ENCODE measurements at places on chromosomes 1 and 21.

GRCh38 chr1:11847667-11848372, at the start of gene NPPA:
TSS of gene NPPA (minus strand) at chr1:11847783. CDS start at chr1:11847684, 99 bp downstream.
- no peak within 1 kb of the TSS for H3K4me3 ChIP-seq
- no peaks in the 10 kb centered on the region for H3K27me3 ChIP-seq
- H3K36me3 ChIP-seq: peaks cover 19% of the 10 kb centered on the region
- DNase-seq: no peak
- no peak within 1 kb of the TSS for H3K27ac ChIP-seq

GRCh38 chr1:205974712-205975111, 28.5 kb downstream of the RAB7B start:
- DNase-seq: no peak
- no peaks in the 10 kb centered on the region for H3K4me1 ChIP-seq
- no peak overlapping the region for H3K27ac ChIP-seq
- H3K36me3 ChIP-seq: no peaks in the 10 kb centered on the region

DNA sequence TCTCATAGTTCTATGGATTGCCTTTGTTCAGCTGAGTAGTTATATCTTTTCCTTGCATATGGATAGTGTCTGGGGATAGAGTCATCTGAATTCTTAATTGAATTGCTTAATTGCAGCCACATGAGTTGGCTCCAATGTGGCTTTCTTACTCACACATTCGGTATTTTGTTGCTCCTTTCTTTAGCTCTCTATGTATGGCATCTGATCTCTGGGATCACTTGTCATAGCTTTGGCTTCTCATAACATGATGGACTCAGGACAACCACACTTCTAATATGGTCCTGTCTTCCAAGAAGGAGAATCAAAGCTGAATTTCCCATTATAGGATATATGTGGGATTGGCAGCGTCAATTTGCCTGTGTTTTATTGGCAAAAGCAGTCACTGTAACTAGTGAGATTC, 716.2 kb downstream of the NCAM2 start:
- no peak overlapping the region for H3K27ac ChIP-seq
- H3K36me3 ChIP-seq: no peaks in the 10 kb centered on the region
- H3K4me1 ChIP-seq: no peaks in the 10 kb centered on the region
- H3K4me3 ChIP-seq: no peak overlapping the region

GRCh38 chr1:245855846-245856730, 651.0 kb downstream of the SMYD3 start:
- H3K27me3 ChIP-seq: no peaks in the 10 kb centered on the region
- H3K4me1 ChIP-seq: no peaks in the 10 kb centered on the region
- DNase-seq: no peak
- no peak overlapping the region for H3K4me3 ChIP-seq

- H3K4me1 ChIP-seq: peaks cover 36% of the 10 kb centered on the region
- H3K36me3 ChIP-seq: no peaks in the 10 kb centered on the region
- peak overlapping the region; percentile 47 for H3K4me3 ChIP-seq
- H3K27me3 ChIP-seq: no peaks in the 10 kb centered on the region
- peak overlapping the region; percentile 85 for H3K27ac ChIP-seq
Observed at GRCh38 chr1:6490181-6491080, 1.0 kb downstream of the PLEKHG5 start.

GRCh38 chr1:100611086-100611485, 73.1 kb downstream of the GPR88 start:
- no peak overlapping the region for H3K4me3 ChIP-seq
- no peak for DNase-seq
- no peaks in the 10 kb centered on the region for H3K36me3 ChIP-seq

DNA sequence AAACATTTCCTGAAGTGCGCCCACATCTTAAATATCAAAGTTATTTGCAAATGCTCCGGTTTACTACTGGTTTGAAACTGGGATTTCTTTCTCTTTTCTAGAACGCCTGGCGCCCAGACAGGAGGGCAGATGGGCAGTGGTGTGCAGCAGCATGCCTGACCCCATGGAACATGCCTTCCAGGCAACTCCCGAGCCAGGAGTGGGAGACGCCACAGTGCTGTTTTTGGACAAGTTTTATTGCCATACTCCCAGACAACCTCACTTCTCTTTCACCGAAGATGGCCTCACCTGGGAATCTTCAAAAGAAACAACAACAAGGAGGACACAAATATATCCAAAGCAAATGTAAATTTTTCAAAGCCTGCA, 21.5 kb downstream of the UBE2G2 start:
- H3K4me3 ChIP-seq: no peak overlapping the region
- no peak overlapping the region for H3K27ac ChIP-seq
- H3K4me1 ChIP-seq: no peaks in the 10 kb centered on the region
- H3K36me3 ChIP-seq: peaks cover 71% of the 10 kb centered on the region
- no peak for DNase-seq

GRCh38 chr1:54579337-54579781, 31.3 kb downstream of the ACOT11 start:
- no peaks in the 10 kb centered on the region for H3K4me1 ChIP-seq
- H3K4me3 ChIP-seq: no peak overlapping the region
- H3K27me3 ChIP-seq: no peaks in the 10 kb centered on the region
- H3K27ac ChIP-seq: no peak overlapping the region

GRCh38 chr21:28518630-28519029, 474.0 kb downstream of the LTN1 start:
- no peaks in the 10 kb centered on the region for H3K36me3 ChIP-seq
- no peak overlapping the region for H3K4me3 ChIP-seq
- no peaks in the 10 kb centered on the region for H3K27me3 ChIP-seq
- H3K4me1 ChIP-seq: no peaks in the 10 kb centered on the region
- DNase-seq: no peak

- no peak overlapping the region for H3K27ac ChIP-seq
- no peaks in the 10 kb centered on the region for H3K27me3 ChIP-seq
- no peaks in the 10 kb centered on the region for H3K4me1 ChIP-seq
- H3K36me3 ChIP-seq: no peaks in the 10 kb centered on the region
Observed at GRCh38 chr1:83547901-83548300, 451.0 kb downstream of the TTLL7 start.

GRCh38 chr1:116350097-116350645, 22.9 kb upstream of the ATP1A1 start:
- no peak overlapping the region for H3K4me3 ChIP-seq
- no peak for DNase-seq
- H3K27ac ChIP-seq: no peak overlapping the region
- no peaks in the 10 kb centered on the region for H3K4me1 ChIP-seq

DNA sequence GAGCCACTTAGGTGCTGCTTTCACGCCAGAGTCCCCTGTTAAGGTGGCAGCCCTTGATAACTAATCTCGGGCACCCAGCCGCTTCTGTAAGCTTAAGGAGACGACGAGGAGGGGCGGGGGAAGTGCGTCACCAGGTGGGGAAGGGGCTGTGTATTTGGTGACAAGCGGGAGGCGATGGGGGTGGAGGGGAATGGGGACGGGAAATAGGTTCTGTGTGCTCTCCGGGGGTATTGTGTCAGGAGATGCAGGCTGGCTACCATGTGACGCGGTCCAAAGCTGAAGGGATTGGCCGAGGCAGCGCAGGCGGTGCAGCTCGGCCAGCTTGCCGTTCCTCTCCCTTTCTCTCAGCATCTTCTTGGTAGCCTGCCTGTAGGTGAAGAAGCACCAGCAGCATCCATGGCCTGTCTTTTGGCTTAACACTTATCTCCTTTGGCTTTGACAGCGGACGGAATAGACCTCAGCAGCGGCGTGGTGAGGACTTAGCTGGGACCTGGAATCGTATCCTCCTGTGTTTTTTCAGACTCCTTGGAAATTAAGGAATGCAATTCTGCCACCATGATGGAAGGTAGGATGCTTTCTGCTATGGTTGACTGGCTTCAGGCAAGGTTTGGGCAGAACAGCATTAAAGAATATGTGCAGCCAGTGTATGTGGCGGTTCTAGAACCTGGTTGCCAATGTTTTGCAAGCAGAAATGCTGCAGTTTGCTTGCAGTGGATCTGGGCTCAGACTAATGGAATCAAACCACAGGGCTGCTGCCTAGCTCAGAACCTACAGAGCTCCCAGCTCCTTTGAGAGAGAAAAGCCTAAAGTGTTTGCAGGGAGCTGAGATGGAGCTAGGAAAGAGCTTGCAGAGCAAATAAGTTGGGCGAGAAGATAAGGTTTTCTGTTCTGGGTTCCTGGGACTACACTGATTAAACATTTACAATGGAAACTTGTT, at the start of gene SGIP1:
Gene SGIP1, plus strand, starts transcription at position 350 of the 937 bp plus-strand sequence. Its CDS starts 206 bp downstream, at position 556.
- H3K36me3 ChIP-seq: no peaks in the 10 kb centered on the region
- DNase-seq: no peak
- no peaks in the 10 kb centered on the region for H3K4me1 ChIP-seq
- H3K27ac ChIP-seq: no peak within 1 kb of the TSS
- no peak within 1 kb of the TSS for H3K4me3 ChIP-seq
- peaks cover 3% of the 10 kb centered on the region for H3K27me3 ChIP-seq

DNA sequence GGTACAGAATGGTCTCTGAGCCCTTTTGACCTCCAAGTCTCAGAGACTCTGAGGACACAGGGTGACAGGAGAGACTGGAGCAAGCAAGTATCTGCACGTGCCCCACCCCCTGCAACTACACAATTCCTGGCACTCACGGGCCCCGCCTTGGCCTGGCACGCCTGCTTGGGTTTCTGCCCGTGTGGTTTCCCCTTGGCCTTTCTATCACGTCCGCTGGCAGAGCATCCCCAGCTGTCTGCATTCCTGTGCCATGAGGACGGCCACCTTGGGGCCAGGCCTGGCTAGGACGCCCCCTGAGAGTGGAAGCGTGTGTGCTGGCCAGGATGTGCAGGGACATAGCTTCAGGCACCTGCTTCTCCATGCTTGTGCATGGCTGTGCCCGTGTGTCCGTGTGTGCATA, 14.3 kb upstream of the EDN2 start:
- no peaks in the 10 kb centered on the region for H3K4me1 ChIP-seq
- H3K27me3 ChIP-seq: no peaks in the 10 kb centered on the region
- H3K36me3 ChIP-seq: no peaks in the 10 kb centered on the region
- H3K27ac ChIP-seq: no peak overlapping the region
- H3K4me3 ChIP-seq: no peak overlapping the region

DNA sequence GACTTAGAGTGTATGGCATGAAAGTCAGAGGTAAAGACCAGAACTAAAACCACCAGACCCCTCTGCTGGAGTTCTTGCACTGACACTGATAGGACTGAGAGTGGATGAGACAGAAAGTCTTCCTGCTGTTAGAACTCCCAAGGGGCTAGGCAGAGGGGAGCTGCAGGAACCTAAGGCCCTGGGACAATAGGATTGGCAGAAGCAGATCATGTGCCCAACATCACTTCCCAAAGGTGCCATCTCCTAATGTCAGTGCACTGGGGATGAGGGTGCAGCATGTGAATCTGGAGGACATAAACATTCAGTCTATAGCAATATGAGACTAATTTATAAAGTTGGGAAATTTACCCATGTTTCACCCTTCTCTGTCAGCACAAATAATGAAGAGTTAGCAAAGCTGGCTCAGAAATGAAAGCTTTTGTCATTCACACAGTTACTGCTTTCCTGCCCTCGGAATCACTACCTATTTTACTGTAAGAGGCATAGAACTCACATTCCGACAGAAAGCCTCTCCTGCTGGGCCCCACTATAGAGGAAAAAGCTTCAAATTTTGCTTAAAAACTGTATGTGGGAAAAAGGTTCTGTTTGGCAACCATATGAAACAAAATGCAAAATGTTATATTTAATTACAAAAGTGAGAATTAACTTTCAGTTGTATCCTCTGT, 49.9 kb upstream of the SSX2IP start:
- no peaks in the 10 kb centered on the region for H3K4me1 ChIP-seq
- peaks cover 8% of the 10 kb centered on the region for H3K27me3 ChIP-seq
- H3K36me3 ChIP-seq: no peaks in the 10 kb centered on the region
- H3K4me3 ChIP-seq: no peak overlapping the region

DNA sequence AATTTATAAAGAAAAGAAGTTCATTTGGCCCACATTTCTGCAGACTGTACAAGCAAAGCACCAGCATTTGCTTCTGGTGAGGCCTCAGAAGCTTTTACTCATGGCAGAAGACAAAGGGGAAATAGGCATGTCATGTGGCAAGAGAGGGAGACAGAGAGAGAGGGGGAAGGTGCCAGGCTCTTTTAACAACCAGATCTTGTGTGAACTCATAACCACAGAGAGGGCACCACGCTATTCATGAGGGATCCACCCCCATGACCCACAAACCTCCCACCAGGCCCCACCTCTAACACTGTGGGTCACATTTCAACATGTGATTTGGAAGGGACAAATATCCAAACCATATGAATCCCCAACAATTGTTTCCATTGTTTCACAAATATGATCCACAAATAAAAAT, 467.9 kb downstream of the SIPA1L2 start:
- no peaks in the 10 kb centered on the region for H3K4me1 ChIP-seq
- no peak overlapping the region for H3K27ac ChIP-seq
- no peaks in the 10 kb centered on the region for H3K36me3 ChIP-seq
- H3K27me3 ChIP-seq: no peaks in the 10 kb centered on the region

GRCh38 chr1:21270086-21270689, 20.1 kb downstream of the ECE1 start:
- H3K4me3 ChIP-seq: no peak overlapping the region
- no peaks in the 10 kb centered on the region for H3K27me3 ChIP-seq
- no peaks in the 10 kb centered on the region for H3K4me1 ChIP-seq

- H3K36me3 ChIP-seq: no peaks in the 10 kb centered on the region
- H3K27ac ChIP-seq: no peak overlapping the region
- no peaks in the 10 kb centered on the region for H3K27me3 ChIP-seq
- H3K4me1 ChIP-seq: no peaks in the 10 kb centered on the region
- no peak for DNase-seq
- no peak overlapping the region for H3K4me3 ChIP-seq
Observed at GRCh38 chr1:171346881-171347280, 32.9 kb downstream of the FMO4 start.

DNA sequence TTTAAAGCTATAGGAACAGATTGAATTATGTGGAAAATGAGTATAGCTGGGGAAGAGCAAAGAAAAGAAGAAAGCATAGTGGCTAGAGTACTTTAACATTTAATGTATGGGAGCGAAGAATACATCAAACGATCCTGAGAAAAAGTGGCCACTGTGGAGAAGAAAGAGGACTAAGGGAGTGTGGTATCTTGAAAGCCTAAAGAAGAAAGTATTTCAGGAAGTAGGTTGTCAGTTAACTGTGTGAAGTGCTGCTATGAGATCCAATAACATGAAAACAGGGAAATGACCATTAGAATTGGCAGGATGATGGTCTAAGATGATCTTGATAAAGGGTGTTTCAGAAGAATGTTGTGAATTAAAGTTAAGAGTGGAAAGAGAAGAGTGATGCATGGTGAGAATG, 219.6 kb upstream of the BEND5 start:
- H3K27me3 ChIP-seq: no peaks in the 10 kb centered on the region
- H3K36me3 ChIP-seq: no peaks in the 10 kb centered on the region
- no peak overlapping the region for H3K27ac ChIP-seq
- no peak overlapping the region for H3K4me3 ChIP-seq

- H3K27ac ChIP-seq: peak overlapping the region; percentile 92
- peak; percentile 66 for DNase-seq
- peaks cover 78% of the 10 kb centered on the region for H3K4me1 ChIP-seq
- no peaks in the 10 kb centered on the region for H3K27me3 ChIP-seq
Observed at GRCh38 chr21:35521293-35521692, 472.2 kb upstream of the RUNX1 start.

GRCh38 chr1:53266038-53266437, 27.7 kb upstream of the MAGOH start:
- no peaks in the 10 kb centered on the region for H3K4me1 ChIP-seq
- peaks cover 97% of the 10 kb centered on the region for H3K36me3 ChIP-seq
- DNase-seq: no peak
- no peak overlapping the region for H3K27ac ChIP-seq
- H3K4me3 ChIP-seq: no peak overlapping the region
